ENCODE measurements at places on chromosomes 16 and 17.

DNA sequence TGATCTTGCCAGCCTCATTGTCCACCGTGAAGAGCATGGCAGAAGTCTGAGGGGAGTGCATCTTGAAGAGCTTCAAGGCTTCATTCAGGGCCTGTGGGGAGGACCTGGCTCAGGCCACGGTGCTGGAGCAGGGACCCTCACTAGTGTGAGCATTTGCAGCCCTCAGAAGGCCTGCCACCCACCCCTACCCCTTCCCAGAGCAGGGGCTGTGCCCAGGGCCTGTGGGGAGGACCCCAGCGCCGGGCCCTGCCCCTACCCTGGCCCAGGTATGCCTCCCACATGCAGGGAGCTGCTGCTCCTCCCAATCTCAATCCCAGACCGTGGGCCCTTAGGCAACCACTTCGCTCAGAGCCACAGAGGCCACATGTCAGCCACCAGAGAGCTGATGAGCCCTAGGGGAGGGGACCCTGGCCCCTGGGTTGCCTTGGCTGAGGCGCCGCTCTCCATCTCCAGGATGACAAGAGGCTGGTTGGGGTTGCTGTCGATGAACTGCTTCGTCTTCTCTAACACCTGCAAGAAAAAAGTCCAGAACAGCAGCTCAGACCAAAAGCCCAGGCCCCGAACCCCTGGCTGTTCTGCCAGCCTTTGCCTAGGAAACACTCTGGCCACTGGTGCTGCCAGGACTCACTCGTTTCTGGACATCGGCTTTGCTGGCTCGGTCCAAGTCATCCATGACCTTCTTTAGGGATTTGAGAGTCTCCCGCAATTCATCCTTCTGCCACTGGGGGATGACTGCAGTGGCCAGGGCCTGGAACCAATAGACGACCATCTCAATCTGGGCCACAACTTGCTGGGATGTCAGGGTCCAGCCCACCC is 1.8 kb upstream of the EXOSC6 start:
- peak; percentile 33 for DNase-seq

DNA sequence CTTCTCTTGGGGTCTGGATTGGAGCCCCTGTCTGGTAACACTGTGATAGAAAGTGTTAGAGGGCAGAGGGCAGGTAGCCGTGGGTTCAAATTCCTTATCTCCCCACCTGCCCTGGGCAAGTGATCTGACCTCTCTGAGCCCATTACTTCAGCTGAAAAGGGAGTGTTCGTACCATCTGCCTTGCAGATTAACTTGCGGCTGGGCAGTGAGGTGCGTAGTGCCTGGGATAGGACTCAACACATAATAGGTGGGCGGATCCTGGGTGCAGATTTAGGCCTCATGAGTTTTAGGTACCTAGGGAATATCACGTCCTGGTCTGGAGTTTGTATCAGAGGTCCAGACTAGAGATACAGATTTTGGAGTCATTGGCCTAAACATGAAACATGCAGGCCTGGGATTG is 329.6 kb downstream of the CPPED1 start:
- DNase-seq = no peak

DNA sequence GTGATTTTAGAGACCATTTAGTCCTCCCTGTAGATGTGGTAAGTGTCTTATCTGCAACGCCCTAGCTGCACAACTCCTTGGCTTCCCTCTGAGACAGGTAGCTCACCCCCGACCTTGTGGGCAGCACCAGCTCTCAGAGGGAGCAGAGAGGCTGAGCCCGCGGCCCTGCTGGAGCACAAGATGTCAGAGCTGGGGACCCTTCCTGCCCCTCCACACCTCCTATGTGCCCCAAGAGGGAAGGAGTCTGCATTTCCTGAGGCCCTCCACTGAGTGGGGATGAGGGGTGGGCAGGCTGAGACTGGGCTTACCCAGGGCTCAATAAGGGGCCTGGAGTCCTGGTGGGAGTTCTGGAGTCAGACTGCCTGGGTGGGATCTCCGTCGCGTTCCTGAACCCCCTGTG is 12.2 kb upstream of the ADGRG1 start:
- DNase-seq = no peak

DNA sequence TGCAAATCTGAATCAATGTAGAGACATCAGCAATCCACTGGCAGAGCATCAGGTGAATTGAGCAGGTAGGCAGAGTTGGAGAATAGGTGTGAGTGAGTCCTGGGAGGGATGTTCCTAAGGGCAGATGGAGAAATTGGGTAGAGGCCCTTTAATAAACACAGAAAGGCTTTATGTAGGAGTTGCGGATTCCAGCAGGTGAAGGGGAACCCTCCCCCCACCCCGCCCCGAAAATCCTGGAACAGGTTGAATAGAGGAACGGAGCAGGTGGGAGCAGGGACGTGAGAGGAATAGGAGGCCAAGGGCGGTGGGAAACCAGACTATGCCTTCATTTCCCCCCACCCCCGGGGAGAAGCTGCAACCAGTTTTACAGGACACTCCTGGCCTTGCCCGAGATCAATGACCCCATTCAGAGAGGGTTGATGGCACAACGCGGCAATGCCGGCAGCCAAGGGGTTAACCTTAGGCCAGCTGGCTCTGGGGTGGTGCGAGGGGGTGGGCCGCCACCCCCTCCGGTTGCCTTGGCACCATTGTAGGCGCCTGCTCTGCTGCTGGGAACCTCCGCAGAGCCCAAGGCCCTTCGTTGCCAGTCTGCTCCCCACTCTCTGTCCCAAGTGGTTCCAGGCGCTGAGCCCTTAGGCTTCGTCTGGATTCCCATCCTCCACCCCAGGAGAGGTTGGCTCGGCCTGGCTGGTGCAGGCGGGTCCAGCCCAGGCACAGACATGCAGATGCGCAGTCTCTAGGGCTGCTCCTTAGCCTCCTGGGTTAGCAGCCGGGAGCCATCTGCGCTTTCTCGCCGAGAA is 814 bp upstream of the RUNDC3A start:
- peak; percentile 61 for DNase-seq

- no peak for DNase-seq
Measured at GRCh38 chr17:72423286-72423589, 302.4 kb downstream of the SOX9 start.

- DNase-seq = peak; percentile 84
Measured at GRCh38 chr17:39238311-39238972, 12.7 kb upstream of the STAC2 start.

DNA sequence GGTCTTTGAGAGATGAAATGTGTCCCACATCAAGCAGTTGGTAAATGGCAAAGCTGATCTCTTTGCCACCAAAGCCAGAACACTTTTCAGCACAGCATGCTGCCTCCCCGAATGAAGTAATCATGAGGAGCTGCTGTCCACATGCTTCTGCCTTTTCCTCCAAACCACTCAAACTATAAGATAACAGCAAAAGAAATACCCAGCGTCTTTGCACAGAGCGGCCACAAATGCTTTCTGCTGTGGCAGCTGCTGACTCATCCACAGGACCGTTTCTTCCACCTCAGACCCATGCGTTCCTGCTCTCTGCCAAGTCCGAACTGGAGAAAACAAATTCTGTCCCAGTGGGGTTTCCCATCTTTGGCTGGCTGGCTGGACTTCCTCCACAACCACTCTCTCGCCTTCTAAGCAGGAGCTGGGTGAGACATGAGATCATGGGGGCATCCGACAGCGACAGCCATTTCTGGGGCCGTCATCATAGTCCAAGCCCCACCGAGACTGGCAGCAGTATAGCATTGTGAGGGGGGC is 27.1 kb downstream of the TBC1D3B start:
- no peak for DNase-seq

- peak; percentile 93 for DNase-seq
Measured at GRCh38 chr17:56681561-56682266, 88.2 kb downstream of the NOG start.

GRCh38 chr17:15496735-15497670 is 29.6 kb upstream of the CDRT4 start:
- no peak for DNase-seq

DNA sequence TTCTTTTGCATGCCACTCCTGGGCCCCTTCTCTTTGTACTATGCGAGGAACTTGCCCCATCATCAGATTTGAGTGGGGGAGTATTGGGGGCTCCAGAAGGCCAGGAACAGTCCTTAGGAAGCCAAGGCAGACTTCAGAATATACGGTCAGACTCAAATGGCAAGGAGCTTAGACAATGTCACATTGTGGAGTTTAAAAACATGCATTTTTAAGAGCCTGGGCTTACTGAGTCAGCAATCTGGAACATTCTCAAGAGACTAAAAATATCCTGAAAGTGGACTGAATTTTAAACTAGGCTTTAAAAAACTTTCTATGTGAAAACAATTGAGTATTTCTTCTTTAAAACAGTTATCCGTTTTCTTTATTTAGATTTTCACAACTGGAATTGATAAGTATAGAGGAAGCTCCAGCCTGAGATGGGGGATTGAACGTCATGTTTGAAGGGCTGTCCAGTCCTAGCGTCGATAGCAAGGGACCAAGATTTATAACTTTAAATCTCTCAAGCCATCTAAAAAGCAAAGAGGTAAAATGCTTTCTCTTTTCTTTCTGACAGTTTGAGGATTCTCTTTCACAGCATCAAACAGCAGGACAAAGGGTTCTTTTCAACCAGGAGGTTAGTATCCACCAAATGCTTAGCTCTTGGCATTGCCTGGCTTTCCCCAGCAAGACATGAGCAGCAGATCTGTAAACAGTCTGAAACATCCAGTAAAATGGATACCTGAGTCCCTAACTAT is 45.8 kb upstream of the CDRT4 start:
- no peak for DNase-seq

GRCh38 chr16:47016700-47017133 is 43.2 kb upstream of the DNAJA2 start:
- no peak for DNase-seq
